ENCODE measurements at places on chromosomes 4 and X.
A peak's percentile ranks its signal among the peaks of the same experiment; 100 is the strongest.

- no peak for DNase-seq
These were observed 307.2 kb downstream of the PPARGC1A start for GRCh38 chr4:23582671-23583070.

GRCh38 chrX:1385253-1386223, 6.4 kb downstream of the SLC25A6 start:
- DNase-seq, result no peak

DNA sequence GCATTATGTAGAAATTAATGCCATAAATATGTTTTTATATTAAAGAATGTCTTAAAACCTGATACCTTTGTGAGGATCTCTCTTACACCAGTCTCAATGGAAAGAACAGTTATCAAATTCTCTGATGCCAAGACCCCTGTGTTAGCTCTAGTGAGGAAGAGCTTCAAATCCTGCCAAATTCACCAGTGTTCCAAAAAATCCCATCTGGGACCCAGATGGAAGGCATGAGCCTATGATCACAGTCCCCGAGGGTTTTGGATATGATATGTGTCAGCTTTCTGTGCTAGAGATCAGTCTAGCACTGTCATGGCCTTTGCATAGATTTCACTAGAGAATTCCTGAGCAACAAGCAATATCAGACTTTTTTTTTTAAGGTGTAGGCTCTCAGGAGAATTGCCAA, 412.1 kb downstream of the UBE2NL start:
- DNase-seq, result no peak

- DNase-seq, result no peak
These were observed 58.2 kb upstream of the GPRIN3 start for GRCh38 chr4:89365776-89366175.

DNA sequence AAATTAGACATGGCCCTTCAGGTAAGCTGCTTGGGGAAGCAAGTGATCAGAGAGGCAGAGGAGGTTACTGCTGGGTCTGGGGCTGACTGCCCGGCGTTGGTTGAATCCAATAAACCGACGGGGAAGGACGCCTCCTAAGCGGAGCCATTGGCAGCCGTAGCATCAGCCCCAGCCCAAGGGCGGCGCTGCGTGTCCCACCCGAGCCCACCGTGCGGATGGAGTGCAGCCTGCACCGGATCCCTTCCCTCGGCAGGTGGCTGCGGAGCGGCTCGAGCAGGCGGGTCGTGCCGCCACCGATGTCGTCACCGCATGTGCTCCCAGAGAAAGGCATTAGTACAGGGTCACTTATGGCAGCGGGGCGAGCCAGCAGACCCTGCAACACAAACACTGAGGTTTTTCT, 82.1 kb downstream of the ALPK1 start:
- DNase-seq, result no peak

GRCh38 chrX:132732236-132732635, 226.2 kb downstream of the HS6ST2 start:
- DNase-seq, result no peak

DNA sequence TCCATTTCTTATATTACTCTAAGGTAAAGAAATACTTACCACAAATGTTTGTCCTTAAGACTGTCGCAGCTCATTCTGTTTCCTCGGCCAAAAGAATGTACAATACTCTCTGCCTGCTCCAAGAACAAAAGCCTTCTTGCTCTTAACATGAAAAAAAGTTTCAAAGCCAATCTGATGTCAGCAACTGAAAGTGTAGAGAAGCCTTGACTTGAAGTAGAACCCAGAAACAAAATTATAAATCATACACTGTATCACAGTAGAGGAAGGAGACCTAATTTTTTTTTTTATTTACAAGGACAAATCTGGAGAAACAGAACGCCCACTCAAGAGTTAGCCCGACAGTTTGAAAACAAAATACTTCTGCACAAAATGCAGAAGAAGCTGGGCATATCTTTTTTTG, at the start of gene MCF2:
Gene MCF2, minus strand, starts transcription at position 101 of the 400 bp plus-strand sequence. CDS start 56,423 bp downstream, outside the sequence.
- DNase-seq, result no peak

- no peak for DNase-seq
These were observed 34.3 kb upstream of the ANTXR2 start for GRCh38 chr4:80107374-80107773.

DNA sequence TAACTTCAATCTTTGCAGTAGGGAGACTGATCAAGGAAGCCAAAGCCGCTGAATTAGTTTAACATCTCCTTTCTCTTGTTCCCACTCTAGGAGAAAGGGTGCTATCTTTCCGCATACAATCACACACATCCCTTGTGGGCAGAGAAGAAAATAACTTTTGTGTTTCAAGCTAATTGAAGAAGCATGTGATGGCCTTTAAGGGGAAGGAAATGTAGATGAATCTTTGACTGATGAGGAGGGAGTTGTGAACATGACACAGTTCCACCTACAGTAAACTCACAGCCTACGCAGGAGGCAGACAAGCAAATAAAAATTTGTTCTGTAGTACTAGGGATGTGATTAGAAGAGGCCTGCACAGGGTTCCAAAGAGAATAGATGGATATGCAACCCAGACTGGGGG, 14.7 kb upstream of the SPATA4 start:
- no peak for DNase-seq

GRCh38 chr4:163332526-163333406, at the start of gene NPY1R:
NPY1R (minus strand) TSS chr4:163332596; CDS start chr4:163326554, 6,042 bp downstream.
- peak; percentile 13 for DNase-seq

- no peak for DNase-seq
These were observed 75.0 kb downstream of the EVC start for GRCh38 chr4:5785806-5786680.

GRCh38 chr4:43331226-43332051, 438.9 kb downstream of the GRXCR1 start:
- DNase-seq, result no peak

GRCh38 chrX:1411326-1411725, 19.4 kb upstream of the SLC25A6 start:
- DNase-seq, result no peak

DNA sequence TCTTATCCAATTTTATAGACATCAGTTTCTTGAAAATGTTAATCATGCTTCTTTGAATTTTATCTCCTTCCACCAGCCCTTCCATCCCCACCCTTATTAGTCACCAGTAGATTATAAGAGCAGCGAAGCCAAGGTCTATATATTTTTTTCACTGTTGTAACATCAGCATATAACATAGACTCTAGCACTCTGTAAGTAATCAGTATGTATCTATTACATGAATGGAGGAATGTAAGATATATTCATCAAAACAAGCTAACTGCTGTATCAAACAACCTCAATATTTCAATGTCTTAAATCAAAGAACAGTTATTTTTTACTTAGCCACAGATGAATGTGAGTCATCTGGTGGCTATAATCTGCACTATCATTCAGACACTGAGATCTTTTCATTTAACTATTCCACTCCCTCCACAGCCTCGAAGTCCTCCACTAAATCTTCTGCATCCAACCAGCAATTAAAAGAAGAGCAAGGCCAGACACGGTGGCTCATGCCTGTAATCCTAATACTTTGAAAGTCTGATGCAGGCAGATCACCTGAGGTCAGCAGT, 178.9 kb downstream of the CENPC start:
- DNase-seq, result no peak

DNA sequence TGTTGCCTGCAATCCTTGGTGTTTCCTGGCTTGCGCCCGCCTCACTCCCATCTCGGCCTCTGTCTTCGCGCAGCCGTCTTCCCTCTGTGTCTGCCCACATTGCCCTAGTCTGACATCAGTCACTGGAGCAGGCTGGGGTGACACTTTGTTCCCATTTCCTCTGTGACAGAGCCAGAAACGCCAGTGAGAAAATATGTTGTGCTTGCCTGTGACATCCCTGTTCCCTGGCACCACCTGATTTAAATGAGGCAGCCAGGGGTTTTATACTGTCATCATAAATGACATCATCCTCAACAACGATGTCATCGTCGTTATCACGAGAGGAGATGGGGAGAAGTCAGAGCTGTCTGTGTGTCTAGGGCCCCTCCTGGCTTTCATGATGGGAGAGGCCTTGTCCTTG, 29.1 kb downstream of the ZNF185 start:
- no peak for DNase-seq

DNA sequence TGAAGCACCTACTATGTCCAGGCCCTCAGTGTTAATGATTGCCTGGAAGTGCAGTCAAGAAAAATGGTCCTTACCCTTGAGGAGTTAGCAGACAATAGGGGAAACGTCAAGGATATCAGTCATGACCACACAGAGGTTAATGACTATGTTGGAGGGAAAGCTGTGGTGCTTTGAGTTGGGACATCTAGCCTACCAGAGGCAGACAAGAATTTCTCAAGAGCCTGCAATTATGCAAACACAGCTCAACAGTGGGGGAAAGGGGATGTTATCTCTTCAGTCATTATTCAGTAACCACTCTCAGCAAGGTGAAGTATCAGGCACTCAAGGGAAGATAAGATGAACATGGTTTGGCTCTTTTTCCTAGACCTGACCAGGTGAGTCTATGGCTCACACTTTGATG, 7.0 kb upstream of the FGFBP1 start:
- DNase-seq, result no peak

DNA sequence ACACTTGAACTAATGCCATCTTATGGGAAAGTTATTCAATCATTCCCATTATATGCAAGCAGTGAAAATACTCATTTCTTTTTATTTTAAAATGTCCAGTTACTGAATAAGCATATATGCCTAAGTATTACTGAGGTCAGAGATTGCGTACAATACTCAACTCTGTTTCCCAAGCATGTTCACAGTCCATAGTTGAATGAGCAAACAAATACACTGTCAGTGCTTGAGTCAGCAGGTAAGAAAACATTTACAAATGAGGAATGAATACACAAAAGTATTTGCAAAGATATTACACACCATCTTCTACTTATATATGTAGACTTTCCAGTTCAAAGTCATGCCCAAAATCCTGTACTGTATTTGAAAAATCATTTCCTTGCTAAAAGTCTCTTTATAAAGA, 74.1 kb downstream of the TSPAN5 start:
- DNase-seq, result no peak

DNA sequence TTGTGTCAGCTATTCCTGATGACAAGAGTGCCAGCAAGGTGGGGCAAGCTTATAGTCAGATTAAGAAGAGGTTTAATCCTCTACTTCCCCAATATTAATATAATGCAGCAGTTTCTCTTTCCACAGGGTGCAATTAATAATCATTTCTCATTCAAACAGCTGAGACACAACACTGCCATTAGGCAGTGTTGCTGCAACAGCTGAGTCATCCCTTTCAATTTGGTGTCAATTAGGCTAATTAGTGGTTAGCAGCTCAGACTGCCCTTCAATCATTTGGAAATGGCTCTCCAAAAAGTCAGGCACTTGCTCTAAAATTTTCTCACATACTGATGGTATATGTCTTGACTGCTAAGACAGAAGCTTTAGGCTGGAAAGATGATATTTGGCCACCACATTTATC, 265.7 kb upstream of the FAM241A start:
- DNase-seq, result no peak

- no peak for DNase-seq
These were observed 1.1 kb downstream of the STBD1 start for GRCh38 chr4:76307660-76308014.

GRCh38 chr4:36269101-36269500, 12.3 kb upstream of the DTHD1 start:
- DNase-seq, result peak; percentile 81

GRCh38 chr4:115944146-115944905, 830.9 kb upstream of the NDST4 start:
- no peak for DNase-seq

DNA sequence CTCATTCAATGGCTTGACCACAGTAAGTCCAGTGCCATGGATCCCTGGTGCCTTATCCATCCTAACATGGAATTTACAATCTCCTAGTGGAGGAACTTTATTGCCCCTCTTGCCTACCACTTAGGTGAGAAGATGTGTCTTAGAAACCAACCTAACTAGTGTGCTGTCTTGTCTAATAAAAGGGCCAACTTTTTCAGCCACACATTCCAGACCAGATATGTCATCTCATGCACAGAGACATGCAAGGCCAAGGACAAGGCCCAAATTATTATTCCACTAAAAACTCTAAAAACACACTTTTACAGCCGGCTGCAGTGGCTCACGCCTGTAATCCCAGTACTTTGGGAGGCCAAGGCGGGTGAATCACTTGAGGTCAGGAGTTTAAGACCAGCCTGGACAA, 10.6 kb upstream of the PRDX4 start:
- DNase-seq, result no peak

GRCh38 chrX:80486299-80486698, 66.1 kb downstream of the TENT5D start:
- no peak for DNase-seq

- no peak for DNase-seq
These were observed 118.8 kb downstream of the CHRNA9 start for GRCh38 chr4:40453912-40454311.

GRCh38 chr4:102139932-102140331, 205.3 kb downstream of the SLC39A8 start:
- no peak for DNase-seq

GRCh38 chrX:644304-645281, 14.0 kb downstream of the SHOX start:
- DNase-seq, result no peak

DNA sequence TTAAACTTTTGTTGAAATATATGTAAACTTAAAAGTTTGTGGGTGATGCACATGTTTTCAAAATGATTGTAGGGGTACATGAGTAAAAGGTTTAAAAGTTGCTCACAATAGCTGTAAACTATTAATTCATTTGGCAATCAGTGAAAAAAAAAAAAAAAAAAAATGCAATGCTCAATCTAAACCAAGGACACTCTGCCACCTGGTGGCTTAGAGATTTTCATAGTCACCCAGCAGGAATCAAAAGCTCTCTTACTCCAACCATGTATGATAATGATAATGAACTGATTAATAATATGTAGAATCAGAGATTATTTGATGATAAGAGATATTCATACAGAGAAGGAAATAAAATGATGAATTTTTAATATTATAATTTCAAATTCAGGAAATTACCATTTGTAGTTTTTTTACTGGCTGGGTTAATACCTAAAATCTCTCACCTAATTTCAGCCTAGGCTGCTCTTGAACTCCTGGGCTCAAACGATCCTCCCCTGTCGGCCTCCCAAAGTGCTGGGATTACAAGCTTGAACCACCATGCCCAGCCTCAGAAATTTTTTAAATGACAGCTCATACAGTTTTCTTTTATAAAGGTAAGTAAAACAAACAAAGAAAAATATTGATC, 46.9 kb upstream of the SLC25A4 start:
- peak; percentile 36 for DNase-seq

DNA sequence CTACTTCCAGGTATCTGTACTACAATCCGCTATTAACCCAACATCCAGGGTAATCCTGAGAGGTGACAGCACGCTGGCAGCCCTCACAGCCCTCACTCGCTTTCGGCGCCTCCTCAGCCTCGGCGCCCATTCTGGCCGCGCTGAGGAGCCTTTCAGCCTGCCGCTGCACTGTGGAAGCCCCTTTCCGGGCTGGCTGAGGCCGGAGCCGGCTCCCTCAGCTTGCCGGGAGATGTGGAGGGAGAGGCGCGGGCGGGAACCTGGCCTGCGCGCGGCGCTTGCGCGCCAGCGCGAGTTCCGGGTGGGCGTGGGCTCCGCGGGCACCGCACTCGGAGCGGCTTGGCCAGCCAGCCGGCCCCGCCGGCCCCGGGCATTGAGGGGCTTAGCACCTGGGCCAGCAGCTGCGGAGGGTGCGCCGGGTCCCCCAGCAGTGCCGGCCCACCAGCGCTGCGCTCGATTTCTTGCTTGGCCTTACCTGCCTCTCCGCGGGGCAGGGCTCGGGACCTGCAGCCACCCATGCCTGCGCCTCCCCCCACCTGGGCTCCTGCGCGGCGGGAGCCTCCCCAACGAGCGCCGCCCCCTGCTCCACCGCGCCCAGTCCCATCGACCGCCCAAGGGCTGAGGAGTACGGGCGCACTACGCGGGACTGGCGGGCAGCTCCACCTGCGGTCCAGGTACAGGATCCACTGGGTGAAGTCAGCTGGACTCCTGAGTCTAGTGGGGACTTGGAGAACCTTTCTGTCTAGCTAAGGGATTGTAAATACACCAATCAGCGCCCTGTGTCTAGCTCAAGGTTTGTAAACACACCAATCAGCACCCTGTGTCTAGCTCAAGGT, 87.3 kb downstream of the PRSS12 start:
- DNase-seq, result peak; percentile 12

All from CD4-positive, alpha-beta T cell treated with Interleukin-12 subunit alpha and Interleukin-12 subunit beta, for 1 hour (primary cell).